ENCODE measurements at places on chromosomes 5 and 9. TPM values are rescaled to one million over a fixed set of nuclear protein-coding genes. Genes with fewer than 3 reads are reported as not detected.

IL3 gene
- not detected for total RNA-seq

GRCh38 chr9:14831074-14831473, 79.2 kb downstream of the FREM1 start:
- no peaks in the 10 kb centered on the region for H3K4me1 ChIP-seq
- no peak overlapping the region for H3K4me3 ChIP-seq
- no peak for DNase-seq
- H3K27ac ChIP-seq, result no peak overlapping the region
- H3K27me3 ChIP-seq, result no peaks in the 10 kb centered on the region
- no peaks in the 10 kb centered on the region for H3K36me3 ChIP-seq

DNA sequence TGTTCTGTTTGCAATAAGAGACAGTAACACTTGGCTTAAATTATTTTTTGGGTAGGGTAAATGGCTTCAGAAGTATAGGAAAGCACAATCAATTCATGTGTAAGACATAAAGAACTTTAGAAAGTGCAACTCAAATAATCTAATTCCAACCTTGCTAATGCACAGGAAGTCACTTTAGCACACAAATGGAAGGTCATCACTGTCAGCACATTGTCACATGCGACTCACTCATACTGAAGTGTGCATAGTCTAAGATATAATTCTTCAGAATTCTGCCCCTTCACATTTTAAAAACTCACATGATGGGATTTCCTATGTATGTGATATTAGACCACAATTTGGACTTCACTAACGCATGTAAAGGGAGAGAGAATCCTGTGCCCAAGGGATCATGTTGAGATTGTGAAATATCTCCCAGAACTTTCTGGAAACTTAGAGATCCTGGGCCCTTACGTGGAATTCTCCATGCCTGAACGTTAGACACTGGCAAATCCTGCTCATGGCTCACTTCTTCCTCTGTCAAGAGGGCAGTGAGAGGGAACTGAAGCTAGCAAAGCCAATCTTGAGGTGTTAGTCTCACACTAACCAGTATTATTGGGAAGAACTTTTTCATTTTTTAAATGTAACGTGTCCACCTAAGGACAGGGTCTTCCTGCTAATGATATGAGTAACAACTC, 403.2 kb upstream of the PTGER4 start:
- H3K4me3 ChIP-seq, result no peak overlapping the region
- peaks cover 20% of the 10 kb centered on the region for H3K4me1 ChIP-seq
- no peak for DNase-seq
- peaks cover 2% of the 10 kb centered on the region for H3K27me3 ChIP-seq

DNA sequence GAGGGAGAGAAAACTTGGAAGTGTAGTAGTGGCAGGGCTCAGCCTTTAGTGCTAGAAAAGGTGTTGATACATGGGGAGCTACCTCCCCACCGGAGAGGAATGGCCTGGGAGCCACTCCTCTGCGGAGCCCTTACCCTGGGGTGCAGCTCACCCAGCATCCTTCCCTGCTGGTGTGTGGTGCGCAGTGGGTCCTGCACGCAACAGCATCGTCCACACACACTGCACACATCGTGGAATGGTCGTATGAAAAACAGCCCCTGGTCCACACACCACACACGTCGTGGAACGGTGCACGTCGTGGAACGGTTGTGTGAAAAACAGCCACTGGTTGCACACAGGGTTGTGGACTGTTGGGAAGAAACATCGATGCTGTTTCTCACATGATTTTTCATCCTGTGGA, 16.1 kb upstream of the AHRR start:
- H3K4me3 ChIP-seq, result no peak overlapping the region
- no peak overlapping the region for H3K27ac ChIP-seq
- H3K4me1 ChIP-seq, result peaks cover 11% of the 10 kb centered on the region
- no peak for DNase-seq
